Epithelial cell of prostate (primary cell): ENCODE measurements at places on chromosomes 12 and 14.

- DNase-seq: no peak
Observed at GRCh38 chr12:64147011-64147631, 75.0 kb downstream of the KICS2 start.

- no peak for DNase-seq
Observed at GRCh38 chr12:102873077-102873476, 44.0 kb downstream of the PAH start.

DNA sequence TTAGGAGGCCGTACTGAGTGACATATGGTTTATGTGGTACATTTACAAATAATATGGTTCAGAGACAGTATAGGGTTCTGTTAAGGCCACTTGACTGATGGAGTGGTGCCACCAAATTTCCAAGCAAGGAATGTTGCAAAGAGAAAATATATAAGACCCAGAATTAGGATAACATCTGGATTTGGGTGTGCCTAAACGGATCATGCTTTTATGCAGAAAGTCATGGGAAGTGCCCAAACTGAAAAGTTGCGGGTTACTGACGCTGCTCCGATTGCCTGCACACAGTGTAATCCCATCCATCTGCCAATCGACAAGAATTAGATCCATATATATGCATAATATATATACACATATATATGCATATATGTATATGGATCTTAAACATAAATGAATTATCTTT, 138.4 kb upstream of the DCN start:
- no peak for DNase-seq

GRCh38 chr14:97138801-97139200, 341.6 kb downstream of the VRK1 start:
- DNase-seq: no peak

- DNase-seq: no peak
Observed at GRCh38 chr14:94805680-94806288, 35.9 kb upstream of the GSC start.

- no peak for DNase-seq
Observed at GRCh38 chr14:63465347-63465746, 77.8 kb downstream of the PPP2R5E start.

DNA sequence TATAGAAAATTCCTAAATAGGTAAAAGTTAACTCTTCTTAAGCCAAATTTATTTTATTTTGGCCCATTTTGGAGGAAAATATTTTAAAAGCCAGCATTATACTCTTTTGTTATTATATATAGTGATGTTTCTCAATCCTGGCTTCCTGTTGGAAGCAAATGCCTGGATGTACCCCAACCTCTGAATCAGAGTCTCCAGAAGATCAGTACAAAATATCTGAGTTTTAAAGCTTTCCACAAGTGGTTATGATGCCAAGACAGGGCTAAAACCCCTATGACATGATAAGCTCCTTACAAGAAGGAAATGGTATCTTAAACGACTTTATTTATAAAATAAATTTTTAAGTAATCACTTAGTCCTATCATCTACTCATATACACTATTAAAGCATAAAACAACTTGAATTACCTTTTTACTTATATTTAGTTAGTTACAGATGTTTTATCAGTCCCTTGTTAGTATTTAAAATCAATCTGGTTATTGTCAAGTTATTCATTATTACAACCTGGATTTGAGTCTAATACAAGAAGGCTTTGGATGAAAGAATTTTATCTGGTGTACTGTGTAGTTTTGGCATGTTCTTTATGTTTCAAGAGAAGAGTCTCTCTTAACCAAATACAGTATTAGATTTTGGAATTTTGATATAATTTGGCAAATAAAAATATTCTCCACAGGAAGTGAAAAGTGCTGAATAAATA, 238.1 kb downstream of the SLC2A13 start:
- DNase-seq: no peak

- no peak for DNase-seq
Observed at GRCh38 chr14:58177125-58177524, 22.8 kb upstream of the ACTR10 start.
